ENCODE measurements at places on chromosomes 5 and 9.
A peak's percentile ranks its signal among the peaks of the same experiment; 100 is the strongest.

GRCh38 chr9:126618190-126618584, 4.5 kb downstream of the LMX1B start:
- no peak for DNase-seq

DNA sequence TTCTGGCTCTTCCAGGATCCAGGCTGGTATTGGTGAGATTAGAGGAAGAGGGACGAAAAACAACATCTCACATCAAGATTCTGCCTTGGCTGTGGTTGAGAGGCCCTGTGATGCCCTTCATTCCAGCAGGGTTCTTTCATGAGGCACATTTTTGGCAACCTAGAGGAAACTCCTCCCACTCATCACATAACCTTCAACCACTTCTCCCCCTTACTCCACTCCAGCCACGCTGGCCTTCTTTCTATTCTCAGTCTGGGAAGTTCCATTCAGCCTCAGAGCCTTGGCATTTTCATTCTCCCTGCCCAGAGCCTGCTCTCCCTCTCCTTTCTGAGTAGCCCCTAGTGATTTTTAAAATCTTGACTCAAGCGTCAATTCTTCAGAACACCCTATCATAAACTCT, 337.5 kb downstream of the ZSWIM6 start:
- no peak for DNase-seq

DNA sequence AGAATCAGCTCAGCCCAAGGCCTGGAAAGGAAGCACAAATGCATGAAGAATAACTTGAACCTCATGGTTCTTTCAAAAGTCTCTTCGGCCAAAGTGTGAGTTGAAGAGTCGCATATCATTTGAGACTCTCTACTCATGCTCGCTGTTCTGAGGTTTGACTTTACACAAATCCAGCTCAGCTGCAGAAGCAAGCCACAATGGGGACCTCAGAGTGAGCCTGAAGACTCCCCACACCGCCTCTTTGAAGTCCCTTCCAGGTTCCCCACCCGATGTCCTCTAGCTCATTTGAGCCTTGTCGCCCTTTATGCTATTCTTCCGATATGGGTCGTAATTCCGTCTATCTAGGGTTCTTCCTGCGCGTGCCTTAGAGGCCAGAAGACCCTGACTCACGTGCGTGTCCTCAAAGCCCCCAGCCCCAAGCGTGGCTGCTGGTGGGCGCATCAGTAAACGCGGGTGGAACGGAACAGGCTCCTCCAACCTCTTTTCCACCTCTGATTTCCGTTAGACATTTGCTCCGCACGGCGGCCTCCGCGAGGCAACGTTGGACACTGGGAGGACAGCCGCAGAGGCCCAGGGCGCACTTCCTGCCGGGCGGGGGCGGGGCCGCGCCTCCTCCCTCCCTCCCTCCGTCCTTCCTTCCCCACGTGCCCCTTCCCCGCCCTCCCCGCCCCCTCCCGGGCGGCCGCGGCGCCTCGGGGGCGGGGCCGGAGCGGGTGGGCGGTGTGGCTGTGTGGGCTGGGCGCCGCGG, at the start of gene SNX30:
SNX30 (plus strand) TSS at position 745 of the 748 bp plus-strand sequence. CDS start 242 bp downstream, outside the sequence.
- peak; percentile 75 for DNase-seq

DNA sequence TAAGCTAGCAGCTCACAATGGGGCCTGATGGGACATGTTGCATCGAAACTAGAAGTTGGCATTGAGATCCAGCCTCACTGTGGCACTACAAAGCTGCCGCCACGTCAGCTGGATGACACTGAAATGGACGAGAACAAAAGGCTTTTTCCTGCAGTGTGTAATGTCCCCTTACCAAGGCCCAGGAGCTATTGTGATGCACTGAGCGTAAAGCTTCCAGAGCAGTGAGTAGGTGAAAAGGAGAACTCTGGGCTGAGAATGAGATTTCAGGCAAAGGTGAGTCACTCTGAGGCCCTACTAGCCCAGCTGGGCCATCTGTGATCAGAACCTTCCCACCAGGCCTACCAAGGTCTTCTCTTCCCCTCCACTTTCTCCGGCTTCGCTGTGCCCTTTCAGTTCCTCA, 528.1 kb upstream of the KLF4 start:
- no peak for DNase-seq

- DNase-seq = no peak
Observed at GRCh38 chr9:127444921-127445850, 6.0 kb downstream of the RPL12 start.

- DNase-seq = no peak
Observed at GRCh38 chr5:124698770-124699169, 47.7 kb downstream of the ZNF608 start.

- no peak for DNase-seq
Observed at GRCh38 chr5:3740546-3741373, 145.1 kb downstream of the IRX1 start.

GRCh38 chr9:120696551-120697230, 17.6 kb downstream of the MEGF9 start:
- no peak for DNase-seq

DNA sequence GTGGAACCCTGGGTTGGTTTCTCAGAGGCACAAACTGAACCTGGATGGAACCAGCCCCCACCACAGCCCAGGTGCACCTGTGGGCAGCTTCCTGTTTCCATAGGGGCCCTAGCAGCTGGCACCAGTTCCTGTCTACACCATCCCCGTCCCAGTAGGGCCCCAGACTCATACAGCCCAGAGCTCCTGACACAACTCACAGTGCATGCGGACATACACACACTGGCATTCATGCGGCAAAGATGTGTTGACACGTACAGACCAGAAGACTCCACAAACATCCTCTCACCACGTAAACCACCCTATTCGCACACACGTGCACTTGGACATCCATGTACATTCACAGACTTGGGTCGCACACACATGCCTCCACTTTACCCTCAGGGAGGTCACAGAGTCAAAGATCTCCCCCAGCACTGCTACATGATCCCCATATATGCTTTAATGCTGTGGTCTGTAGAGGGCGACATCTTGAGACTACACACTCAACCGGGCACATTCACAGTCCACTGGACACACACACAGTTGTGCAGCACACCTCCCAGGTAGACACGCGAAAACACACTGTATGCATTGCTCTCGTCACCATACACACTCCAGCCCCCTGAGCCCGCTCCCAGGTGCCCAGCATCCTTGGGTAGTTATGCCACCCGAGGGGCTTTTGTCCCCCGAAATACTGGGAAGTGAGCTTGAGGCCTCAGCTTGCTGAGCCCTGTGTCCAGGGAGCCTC, 22.4 kb downstream of the CXXC5 start:
- DNase-seq = peak; percentile 81

DNA sequence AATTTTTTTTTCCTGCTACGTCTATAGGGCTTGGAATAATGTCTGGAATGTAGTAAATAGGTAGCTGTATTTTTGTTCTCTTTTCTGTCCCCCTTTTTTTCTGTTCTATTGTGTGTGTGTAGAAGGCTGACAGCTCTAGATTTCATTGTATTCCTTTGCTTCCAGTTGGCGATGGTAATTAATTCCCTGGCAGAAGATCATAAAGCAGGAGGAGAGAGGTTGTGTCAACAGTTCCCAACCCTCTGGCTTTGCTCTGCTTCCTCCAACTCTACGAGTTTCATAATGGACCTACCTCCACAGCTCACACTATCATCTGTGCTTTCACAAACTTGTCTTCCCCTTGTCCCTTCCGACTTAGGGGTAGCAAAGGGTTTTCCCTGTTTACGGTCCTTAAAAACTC, 117.9 kb upstream of the CDH18 start:
- DNase-seq = no peak

DNA sequence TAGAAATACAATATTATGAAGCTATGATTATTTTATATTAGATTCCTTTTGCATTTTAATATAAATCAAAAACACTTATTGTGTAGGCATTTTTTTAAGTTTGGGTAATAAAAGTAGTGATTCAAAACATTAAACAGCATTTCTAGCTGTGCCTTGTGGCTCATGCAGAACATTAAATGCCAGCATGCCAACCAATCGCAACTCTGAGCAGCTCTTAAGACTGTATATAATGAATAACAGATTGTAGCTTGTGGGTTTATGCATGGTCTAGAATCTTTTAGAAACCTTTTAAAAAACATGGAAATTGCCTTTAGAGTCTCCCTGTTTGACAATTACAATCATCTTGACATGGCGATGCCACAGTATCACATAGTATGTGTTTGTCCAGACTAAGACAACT, 903.8 kb downstream of the EFNA5 start:
- no peak for DNase-seq

GRCh38 chr5:114473541-114473940, 111.7 kb downstream of the KCNN2 start:
- no peak for DNase-seq

DNA sequence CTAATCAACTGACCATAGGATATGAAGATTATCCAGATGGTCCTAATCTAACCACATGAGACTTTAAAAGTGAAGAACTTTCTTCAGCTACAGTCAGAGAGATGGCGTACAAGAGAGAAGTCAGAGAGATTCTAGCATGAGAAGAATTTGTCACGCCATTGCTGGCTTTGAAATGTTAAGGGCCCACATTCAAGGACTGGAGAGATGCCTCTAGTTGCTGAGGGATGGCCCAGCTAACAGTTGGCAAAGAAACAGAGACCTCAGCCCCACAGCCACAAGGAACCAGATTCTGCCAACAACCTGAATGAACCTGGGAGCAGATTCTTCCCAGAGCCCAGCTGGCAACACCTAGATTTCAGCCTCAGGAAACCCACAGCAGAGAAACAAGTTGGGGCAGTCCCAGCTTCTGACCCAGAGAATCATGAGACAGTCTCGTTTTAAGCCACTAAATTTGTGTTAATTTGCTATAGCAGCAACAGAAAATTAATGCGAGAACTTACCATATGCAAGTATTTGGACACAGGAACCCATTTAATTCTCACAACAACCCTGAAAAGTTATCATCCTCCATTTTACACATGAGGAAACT, 132.0 kb downstream of the MLLT3 start:
- DNase-seq = no peak

DNA sequence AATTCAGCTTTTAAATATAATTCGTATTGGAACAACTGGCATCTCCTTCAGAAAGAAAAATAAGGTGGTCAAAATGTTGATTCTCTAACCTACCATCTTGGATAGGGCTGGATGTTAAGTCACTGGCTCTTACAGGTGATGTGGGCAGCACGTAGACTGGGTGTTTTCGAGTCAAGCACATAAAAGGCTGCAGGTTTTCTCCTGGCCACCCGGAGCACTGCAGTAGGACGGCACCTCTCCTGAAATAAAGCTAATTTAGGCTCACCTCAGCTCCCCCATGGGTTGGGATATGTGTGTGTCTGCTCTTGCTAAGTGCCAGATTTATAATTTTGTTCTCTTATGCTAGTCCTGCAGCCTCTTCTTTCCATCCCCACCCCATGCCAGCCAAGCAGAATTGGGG, 80.3 kb downstream of the IQGAP2 start:
- no peak for DNase-seq

DNA sequence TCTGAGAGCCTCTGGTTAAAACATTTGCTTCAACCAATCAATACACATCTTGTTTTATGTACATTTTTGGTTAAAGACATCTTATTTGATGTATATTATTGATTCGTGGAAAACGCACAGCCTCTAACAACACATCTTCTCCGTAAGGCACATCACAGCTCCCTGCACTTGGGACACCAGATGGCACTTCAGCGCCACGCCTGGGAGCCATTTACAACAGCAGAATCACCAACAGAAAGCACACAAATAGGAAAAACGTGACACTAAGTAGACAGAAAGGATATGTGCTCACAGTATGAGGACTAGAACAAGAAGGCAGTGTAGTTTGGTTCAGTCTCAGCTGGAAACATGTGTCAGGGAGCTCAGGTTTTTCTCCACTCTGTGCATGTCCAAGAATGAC, 199.7 kb downstream of the ROR2 start:
- no peak for DNase-seq

- no peak for DNase-seq
Observed at GRCh38 chr5:137573376-137573775, 74.2 kb upstream of the SPOCK1 start.

DNA sequence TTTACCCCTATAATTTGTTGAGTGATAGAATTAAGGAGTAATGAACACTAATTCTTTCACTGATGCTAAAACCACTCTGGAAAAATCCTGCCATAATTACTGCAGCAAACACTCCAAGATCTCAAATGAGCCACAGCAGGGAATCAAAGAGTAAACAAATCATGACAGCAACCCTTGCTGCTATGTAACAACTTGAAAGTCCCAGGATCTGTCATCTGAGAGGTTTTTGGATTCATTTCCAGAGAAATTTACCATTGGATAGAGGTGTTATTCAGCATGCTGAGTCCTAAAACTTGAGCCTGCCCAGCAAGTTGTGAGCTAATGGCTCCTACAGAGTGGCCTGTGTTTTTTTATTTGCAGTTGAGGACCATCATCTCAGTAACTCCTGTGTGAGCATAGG, 59.2 kb downstream of the PRLR start:
- no peak for DNase-seq

GRCh38 chr9:136992819-136993369, 672 bp downstream of the PAXX start:
- DNase-seq = no peak

DNA sequence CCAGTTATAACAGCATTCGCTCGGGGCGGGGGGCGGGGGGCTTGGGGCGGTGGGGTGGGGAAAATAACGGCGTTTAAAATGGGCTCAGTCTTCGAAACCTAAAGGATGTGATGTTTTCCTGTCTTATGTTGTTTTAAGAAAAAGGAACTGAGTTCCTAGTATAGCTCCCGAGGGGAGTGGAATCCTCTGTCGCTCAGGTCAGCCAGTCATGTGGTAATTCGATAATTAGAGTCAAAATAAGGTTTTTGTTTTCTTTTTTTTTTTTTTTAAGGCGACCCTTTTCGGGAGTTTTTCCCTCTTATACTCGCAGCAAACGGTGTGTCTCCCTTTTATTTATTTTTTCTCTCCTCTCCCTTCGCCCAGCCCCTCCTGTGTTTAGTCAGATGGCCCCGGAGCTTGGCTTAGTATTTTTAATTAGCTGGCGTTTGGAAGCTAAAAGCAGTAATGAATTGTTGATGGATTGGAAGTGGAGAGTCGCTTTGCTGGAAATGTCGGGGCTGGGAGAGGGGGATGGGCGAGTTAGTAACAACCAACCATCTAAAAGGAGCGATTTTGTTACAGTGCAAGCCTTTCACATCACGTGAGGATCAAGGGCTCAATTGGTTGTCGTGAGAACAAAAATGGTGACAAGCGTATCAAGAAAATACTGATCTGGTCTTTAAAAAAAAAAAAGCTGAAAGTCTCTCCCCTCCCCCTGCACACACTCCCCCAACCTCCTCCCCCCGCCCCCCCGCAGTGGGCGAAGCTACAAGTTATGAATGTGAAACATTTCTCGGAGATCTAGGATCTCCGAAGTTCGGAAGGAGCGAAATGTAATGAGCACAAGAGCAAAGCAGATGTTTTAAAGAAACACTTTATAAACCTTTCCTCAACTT, 714 bp upstream of the ZNF608 start:
- peak; percentile 57 for DNase-seq

GRCh38 chr9:31027678-31028077, 1356.8 kb upstream of the ACO1 start:
- no peak for DNase-seq
